ENCODE measurements at places on chromosomes 7 and 10.

DNA sequence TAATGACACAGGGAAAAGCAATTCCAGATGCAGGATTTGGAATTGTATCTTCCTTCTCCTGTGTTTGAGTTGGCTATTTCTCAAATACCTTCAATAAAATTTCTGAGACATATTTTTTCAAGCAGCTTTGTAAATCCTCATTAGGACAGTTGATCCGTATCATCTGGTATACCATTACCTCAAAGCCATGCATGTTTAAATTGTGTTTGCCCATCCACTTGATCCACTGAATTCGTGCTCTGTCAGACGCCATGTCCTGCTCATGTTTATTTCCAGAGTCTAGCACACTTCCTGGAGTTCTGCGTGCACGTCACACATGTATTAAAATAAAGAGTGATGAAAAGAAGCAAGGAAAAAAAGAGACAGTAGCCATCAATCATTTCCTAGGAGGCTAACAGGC, 141.8 kb upstream of the CDC14C start:
- no peak for DNase-seq

- DNase-seq, result peak; percentile 74
Measured at GRCh38 chr7:107394831-107395230, 75.0 kb upstream of the GPR22 start.

DNA sequence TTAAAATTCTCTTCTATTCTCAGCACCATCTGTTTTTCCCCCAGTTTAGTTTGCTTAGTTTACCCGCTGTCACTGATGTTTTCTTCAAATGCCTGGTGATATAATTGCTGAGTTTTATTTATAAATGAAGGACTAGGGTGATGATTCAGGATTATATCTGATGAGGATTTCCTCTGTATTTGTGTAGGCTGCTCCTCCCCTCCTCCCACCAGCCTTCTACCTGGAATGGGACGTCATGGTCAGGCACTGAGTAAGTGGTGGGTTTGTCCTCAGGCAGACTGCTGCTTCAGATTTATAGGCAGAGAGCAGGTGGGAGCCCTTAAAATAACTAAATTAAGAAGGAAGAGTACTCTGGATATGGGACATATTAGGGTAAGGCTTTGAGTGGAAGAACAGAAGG, 35.8 kb downstream of the PALS2 start:
- DNase-seq, result no peak

GRCh38 chr10:21764466-21765189, 230.6 kb downstream of the MLLT10 start:
- no peak for DNase-seq

GRCh38 chr7:13257661-13258060, 570.2 kb downstream of the ARL4A start:
- DNase-seq, result peak; percentile 34
